ENCODE measurements at places on chromosomes 3 and 15.

GRCh38 chr3:189911001-189911400, 209.7 kb downstream of the P3H2 start:
- no peak for DNase-seq

- DNase-seq = no peak
Measured at GRCh38 chr15:96332637-96333121, 2.2 kb downstream of the NR2F2 start.

DNA sequence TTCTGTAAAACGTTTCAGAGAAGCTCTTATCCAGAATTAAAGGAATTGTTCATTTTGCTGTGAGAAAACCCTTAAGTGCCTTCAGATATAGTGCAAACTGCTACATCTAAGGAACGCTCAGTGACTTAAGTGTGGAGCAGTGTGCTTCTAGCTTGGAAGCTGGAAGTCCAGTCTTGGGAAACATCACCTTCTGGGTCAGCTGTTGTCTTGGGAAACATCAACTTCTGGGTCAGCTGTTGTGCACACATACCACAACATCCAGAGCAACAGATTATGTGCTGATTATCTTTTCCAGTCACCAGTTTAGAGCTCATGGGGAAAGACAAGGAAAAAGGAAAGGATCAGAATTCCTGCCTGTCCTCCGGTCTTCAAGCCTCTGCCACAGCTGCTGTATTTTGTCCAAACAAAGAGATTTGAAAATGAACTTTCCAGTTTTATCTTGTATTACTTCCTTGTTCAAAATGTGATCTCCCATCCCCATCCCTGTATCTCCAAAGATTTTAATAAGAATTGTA, 713.6 kb downstream of the NSUN3 start:
- DNase-seq = no peak

DNA sequence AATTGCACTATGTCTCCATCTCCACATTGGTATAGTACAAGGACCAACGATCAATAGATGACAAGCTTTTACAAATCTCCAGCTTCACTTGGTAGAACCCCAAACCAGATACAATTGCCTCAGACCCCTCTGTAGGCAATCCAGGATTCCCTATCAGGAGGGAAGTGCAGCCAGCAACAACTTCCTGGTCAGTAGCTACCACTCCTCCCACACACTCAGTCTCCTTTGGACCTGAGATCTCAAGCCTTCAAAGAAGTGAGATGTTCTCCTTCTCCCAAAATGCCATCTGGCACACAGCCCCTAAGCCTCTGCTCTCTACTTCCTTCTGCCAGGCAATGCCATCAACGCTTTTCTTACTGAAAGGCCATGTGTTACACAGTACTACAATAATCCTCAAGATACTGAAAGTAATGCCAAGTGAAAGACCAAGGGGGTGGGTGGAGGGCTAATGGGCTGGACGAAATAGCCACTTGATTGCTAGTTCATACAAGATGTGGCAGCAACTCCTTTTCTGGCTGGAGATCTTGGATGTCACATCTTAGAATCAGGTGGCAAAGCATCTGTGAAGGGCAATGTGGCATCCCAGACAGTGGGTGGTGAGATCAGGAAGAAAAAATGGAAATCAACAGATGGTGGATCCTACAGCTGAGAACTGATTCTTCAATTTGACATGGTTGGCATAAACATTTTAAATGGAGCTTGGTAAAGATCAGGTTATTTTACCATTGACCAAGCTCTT, 75.3 kb upstream of the ACP3 start:
- DNase-seq = no peak
